ENCODE measurements at places on chromosomes 1 and 21.

DNA sequence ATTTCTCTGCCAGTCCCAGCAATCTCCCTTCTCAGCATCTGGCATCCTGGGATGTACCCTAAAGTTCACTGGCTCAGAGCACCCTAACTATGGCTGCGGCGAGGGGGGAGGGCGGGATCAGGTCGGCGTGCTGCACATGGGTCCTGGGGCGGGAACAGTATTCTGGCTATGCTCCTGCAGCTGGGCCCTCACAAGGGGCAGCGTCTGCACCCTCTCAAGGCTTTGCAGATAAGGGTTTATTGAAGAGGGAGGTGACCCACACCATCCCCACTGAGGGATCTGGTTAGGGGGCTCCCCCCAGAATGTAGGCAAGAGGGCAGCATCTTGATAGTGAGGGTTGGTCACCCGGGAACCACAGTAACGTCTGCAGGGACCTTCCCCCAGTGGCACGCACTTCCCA lies 44.9 kb upstream of the PCBP3 start:
- no peak for DNase-seq

DNA sequence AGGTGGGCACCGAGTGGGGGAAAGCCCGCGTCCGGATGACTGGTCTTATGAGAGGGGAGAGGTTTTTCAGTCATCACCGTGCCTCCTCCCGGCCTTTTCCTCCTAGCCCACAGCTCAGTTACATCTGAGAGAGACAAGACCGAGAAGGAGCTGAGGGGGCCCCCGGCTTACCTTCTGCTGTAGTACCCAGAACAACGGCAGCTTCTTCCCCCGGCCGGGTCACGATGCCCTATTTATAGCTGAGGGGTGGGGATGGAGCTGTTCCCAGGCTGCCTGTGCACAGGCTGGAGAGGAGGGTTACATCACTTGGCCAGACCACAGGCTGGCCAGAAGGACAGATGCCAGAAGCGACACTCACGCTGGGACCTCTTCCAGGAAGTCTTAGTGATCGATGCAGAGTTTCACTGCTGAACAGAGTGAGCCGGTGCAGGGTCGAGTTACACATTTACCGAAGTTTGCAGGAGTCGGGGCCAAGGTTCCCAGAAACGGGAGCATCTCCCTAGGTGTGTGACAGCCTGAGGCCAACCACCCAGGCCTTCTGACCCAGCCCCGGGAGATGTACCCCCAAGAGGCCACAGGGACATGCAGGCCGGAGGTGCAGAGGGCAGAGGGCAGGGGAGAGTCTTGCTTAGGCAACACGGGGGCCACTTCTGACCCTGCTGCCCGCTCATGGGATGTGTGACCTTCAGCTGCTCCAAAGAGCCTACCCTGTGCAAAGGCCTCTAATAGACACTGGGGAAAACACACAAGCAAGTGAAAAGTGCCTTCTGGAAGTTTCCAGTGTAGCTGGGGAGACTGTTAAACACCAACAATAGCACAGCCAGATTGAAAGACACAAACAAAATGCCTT lies at the start of gene AGT:
Gene AGT (minus strand): TSS at position 208 of the 850 bp plus-strand sequence. CDS start 3,299 bp downstream, outside the sequence.
- peak; percentile 71 for DNase-seq

GRCh38 chr1:233647073-233647472 lies 33.2 kb downstream of the KCNK1 start:
- no peak for DNase-seq

DNA sequence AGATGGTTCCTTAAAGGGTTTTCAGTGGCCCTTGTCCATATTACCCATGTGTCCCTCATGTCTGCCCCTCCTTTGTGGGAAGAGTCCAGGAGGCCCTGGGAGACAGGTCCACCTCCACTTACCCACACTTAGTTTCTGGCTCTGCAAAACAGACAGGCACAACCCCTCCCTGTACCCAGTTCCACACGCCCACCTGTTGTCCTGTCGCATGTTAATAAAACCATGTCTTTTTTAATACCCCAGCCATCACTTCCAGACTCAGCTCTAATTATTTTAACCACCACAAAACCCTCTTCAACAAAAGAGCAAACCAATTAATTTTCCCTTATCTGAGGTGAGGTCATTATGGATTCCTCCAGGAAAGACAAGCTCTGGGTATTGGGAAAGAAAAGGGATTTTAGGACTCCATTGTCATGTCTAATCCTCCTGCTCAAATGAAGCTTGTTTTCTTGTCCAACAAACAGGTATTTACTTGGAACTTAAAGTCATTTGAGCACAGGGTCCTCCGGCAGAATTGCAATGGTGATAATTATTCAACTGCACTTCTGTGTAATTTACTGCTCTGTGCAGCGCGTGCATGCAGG lies 68.9 kb downstream of the CCDC185 start:
- DNase-seq: no peak

GRCh38 chr21:39657091-39657689 lies 44.5 kb downstream of the B3GALT5 start:
- DNase-seq: no peak

GRCh38 chr21:27426196-27426595 lies 459.3 kb upstream of the ADAMTS5 start:
- no peak for DNase-seq

DNA sequence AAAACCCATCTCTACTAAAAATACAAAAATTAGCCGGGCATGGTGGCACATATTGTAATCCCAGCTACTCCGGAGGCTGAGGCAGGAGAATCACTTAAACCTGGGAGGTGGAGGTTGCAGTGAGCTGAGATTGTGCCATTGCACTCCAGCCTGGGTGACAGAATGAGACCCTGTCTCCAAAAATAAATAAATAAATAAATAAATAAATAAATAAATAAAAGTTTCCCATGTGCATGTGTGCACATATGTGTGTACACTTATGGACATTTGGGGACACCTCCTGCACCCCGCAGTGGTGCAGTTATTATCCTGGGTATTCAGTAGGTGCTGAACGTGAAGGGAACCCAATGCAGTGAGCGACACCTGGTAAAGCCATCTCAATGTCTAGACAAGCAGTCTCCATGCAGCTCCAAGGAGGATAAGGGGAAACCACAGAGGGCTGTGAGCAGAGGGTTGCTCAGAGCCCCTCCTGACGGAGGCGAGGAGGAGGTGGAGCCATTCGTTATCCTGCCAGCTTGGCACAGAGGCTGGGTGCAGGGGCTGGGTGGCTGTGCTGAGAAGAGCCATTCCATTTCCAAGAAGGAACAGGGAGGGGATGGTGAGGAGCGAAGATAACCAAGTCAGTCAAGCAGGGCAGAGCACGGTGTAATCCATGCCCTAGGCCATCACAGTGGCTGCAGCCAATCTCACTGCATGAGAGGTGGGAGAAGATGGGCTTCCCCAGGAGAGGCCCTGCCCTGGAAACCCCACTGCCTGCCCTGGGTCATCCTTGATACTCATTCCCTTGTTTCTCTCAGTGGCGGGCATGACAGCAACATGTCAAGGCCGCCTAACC lies 25.6 kb downstream of the UBIAD1 start:
- DNase-seq: no peak

GRCh38 chr1:247456914-247457639 lies 827 bp downstream of the OR2B11 start:
- DNase-seq: no peak

DNA sequence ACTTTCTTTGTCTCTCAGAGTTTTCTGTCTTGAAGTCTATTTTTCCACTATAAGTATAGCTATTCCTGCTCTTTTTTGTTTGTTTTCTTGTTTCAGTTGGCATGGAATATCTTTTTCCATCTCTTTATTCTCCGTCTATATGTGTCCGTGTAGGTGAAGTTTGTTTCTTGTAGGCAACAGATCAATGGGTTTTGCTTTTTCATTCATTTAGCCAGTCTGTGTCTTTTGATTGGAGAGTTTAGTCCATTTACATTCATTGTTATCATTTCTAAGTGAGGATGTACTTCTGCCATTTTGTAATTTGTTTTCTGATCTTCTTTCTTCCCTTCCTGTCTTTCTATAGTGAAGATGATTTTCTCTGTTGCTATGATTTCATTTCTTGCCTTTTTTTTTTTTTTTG lies 132.5 kb upstream of the GPR52 start:
- no peak for DNase-seq

- DNase-seq: peak; percentile 81
Measured at GRCh38 chr1:61079898-61080336, 2.4 kb upstream of the NFIA start.

DNA sequence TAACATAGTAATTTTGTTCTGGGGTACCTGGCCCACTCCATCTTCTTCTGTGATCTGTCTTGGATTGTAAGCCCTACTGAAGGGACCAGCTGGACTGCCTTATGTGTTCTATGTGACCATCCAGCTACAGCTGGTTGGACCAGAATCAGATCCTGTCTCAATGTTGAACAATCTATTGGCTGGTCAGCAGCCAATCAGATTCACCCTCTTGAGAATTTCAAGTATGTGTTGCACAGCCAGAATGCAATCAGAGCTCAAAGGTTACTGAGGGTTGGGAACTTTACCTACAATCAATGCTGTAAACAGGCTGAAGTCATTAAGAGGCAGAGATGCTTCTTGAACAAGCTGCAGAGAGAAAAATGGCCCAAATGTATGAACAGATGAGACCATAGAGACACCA lies 61.9 kb downstream of the KCNC4 start:
- DNase-seq: no peak

- DNase-seq: no peak
Measured at GRCh38 chr1:50393522-50394120, 29.6 kb downstream of the DMRTA2 start.

- DNase-seq: peak; percentile 74
Measured at GRCh38 chr1:26530895-26531598, 1.5 kb downstream of the RPS6KA1 start.

DNA sequence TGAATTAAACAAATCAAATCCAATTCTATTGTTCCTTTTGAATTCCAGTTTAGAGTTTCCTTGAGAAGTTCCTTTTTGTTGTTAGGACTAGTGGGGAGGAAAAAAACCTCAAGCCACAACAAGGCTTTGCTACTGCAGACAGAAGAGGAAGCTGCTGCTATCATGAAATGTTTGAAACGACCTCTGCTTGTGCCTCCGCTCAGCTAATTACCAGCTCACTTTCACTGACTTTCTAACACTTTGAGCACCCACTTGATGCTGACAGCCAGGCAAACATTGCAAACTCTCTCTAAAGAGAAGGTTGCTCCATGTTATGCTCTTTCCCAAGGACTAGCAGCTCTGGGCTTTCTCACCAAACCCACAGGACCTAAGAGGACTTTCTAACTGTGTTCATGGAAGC lies 203.9 kb upstream of the PROX1 start:
- no peak for DNase-seq

DNA sequence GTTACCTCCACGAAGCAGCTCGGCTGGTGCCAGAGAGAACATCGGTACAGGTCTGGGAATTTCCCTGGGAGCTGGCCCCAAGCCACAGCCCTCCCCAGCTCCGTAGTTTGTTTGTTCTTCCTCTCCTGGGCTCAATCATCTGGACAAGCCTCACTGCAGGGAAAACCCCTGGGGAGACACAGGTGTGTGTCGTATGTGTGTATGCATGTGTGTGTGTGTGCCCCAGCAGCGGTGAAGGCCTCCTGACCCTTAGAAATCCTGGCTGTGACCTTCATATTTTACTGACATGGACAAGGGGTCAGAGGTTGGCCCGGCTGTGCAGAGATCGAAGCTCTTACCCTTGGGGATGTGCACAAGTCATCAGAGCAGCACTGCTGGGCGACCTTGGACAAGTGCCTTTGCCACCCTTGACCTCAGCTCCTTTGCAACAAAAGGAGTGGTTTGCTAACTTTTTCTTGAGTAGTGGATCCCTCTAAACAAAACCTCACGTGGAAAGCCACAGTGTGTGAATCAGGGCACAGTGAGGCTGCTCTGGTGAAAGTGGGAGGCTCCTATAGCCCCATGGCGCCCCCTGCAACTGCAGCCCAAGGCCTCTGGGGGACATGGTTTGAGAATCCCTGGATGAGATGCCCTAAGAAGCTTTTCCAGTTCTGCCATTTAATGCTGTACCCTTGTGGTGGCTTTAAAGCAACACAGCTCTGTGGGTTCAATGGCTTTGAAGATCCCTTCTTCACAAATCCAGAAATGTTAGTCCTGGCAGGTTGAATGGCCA lies 12.3 kb upstream of the IL22RA1 start:
- DNase-seq: peak; percentile 25

- no peak for DNase-seq
Measured at GRCh38 chr1:159300146-159300545, 2.0 kb upstream of the FCER1A start.

DNA sequence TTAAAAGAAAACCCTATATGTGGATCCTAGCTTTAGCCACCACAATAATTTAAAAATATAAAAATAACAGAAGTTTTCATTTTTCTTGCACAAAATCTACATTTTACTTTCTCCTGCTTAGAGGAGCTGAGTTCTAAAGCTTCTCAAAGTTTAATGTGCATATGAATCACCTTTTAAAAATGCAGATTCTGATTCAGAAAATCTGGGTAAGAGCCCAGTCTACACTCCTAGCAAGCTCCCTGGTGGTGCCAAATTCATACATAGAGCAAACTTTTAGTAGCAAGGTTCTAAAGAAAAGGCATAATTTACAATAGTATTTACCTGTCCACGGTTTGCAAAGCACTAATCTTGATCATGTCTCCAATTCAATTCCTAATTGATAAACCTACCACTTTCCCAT lies 19.3 kb downstream of the RSBN1 start:
- DNase-seq: no peak

DNA sequence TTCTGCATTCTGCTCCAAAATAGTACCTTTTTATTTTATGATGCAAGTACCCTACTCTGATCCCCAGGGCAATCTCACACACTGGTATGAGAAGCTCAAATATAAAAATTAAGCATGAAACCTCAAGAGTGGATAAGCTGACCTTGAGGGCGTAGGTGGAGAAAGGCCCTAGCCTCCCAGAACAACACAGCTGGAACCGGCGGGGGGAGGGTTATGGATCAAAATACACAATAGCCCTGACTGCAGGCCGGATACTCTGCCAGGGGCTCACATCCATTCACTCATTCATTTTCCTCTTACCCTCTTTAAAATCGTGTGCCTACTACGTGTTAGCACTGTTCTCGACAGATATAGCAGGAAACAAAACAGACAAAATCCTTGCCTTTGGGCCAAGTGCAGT lies 32.8 kb upstream of the ECE1 start:
- no peak for DNase-seq

DNA sequence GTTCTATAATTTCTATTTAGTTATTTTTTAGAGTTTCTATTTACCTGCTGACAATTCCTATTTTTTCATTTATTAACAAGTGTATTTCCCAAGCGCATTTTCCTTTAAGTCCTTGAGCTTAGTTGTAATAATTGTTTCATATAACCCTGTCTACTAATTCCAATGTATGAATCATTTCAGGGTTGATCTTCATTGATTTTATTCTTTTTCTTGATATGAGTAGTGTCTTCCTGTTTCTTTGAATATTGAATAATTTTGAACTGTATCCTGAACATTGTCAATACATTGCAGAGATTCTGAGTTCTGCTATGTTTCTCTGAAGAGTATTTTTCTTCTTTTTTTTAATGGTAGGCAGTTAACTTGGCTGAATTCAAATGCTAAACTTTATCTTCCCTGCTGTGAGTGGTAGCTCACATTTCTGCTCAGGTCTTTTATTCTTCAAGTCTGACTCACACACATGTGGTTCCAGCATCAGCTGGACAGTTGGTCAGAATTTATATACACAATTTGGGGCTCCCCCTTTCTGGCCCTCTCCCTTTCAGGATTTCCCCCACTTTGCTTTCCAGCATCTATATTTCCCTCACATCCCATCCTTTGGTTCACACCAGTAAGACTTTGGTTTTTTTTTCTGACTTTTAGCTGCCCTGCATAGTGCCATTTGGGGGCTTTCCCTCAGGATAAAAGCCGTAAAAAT lies 54.4 kb upstream of the WDR26 start:
- no peak for DNase-seq

- no peak for DNase-seq
Measured at GRCh38 chr1:159979257-159979656, 25.2 kb upstream of the SLAMF9 start.

GRCh38 chr1:204842892-204843291 lies 27.8 kb upstream of the NFASC start:
- DNase-seq: no peak
